Esophagus mucosa (tissue), 1 donor: ENCODE measurements at places on chromosomes 3 and 15. TPM values are rescaled to one million over a fixed set of nuclear protein-coding genes. Genes with fewer than 3 reads are reported as not detected.

Gene OGG1
- total RNA-seq = 9.6 TPM

Gene LRRC31
- not detected for total RNA-seq

Gene SCN5A
- not detected for total RNA-seq

Gene CCDC39
- total RNA-seq = not detected

Gene EPHA3
- 0.40 TPM for total RNA-seq

GRCh38 chr3:52150860-52151259 is 3.4 kb downstream of the POC1A start:
- ATAC-seq = no peak

DNA sequence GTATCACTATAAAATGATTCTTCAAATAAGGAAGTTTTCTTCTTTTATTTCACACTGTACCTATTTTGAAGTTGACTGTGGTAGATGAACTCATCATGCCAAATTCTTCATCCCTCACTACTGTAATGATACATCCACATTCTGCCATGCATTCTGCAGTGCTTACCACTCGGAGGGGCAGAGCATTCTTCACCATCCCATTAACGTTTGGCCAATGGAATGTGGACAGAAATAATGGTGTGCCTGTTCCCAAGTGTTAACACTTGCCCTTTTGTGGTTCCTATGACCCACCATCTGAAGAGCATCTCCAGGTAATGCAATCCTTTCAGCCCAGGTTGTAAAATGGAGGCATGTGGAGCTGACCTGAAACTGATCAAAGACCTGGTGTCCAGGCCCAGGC is 18.6 kb downstream of the GOLIM4 start:
- no peak for ATAC-seq

DNA sequence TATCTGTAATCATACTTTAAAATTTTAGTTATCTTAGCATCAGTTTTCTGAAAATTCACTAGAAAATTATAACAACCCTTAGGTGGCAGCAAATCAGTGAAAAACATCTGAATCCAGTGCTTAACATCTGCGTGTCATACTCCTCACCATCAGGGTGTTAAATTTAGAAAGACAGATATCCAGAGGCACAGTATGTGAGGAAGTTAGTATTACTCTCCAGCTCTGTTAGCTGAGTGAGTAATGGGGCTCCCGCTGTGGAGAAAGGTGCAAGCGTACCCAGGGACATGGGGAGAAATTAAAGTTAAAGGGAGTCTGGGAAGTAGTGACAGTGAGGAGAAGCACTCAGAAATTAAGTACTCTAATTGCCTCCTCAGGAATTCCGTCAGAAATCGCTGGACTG is 50.9 kb downstream of the CEP63 start:
- ATAC-seq = no peak

GRCh38 chr15:25860885-25861866 is 2.0 kb downstream of the ATP10A start:
- no peak for ATAC-seq

GRCh38 chr3:27596334-27596841 is 112.2 kb upstream of the SLC4A7 start:
- ATAC-seq = no peak
